ENCODE measurements at places on chromosomes 13 and 19.

GRCh38 chr19:38383743-38384142 lies 4.1 kb downstream of the GGN start:
- no peak for DNase-seq

DNA sequence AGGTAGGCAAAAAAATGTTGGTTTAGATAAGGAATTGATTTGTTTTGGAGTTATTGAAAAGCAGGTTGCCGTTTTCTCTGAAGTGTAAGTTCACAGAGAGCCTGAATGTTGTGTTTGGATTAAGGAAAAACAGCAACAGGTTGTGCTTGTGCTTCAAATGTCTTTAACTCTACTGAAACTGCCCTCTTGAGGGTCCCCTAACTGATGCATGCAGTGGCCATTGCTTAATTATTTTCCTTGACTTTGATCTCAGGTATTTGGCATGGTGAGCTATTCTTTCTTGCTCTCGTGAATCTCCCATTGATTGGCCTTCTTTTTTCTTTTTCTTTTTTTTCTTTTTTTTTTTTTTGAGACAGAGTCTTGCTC lies 3.2 kb downstream of the GARRE1 start:
- DNase-seq, result no peak

GRCh38 chr19:15324791-15325519 lies 7.4 kb downstream of the BRD4 start:
- DNase-seq, result no peak

GRCh38 chr19:10268071-10268470 lies 2.8 kb upstream of the ICAM1 start:
- DNase-seq, result no peak

DNA sequence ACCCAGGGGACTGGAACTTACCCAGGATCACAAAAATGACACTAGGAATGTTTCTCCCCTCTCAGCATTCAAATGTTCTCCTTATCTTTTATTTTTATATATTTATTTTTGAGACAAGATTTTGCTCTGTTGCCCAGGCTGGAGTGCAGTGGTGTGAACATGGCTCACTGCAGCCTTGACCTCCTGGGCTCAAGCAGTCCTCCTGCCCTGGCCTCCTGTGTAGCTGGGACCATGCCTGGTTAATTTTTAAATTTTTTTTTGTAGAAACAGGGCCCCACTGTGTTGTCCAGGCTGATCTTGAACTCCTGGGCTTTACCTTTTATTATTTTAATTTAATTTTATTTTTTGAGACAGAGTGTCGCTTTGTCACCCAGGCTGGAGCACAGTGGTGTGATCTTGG lies 108.2 kb downstream of the PCCA start:
- DNase-seq, result no peak

- DNase-seq, result peak; percentile 31
Observed at GRCh38 chr13:80141123-80141849, 199.6 kb downstream of the SPRY2 start.
